ENCODE measurements at places on chromosomes 3 and 15.

DNA sequence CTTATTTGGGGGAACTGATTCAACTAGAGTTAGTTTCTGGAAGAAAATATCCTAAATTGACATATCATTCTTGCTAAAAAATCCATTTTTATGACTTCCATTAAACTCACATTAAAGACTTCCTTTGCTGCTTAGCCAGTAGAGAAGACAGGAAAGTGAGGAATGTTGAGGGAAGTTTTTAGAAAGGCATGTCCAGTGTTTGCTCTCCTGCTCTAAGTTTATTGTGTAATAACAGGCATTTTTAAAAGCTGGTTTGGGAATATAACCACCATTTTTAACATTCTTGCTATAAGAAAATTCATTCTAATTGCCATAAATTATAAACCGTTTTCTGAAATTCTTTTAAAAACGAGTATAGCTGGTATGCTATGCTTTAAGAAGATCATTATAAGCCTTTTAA lies 428.0 kb downstream of the RAP2B start:
- DNase-seq, result no peak

- no peak for DNase-seq
These were observed 4.2 kb upstream of the APBA2 start for GRCh38 chr15:28881600-28881999.

DNA sequence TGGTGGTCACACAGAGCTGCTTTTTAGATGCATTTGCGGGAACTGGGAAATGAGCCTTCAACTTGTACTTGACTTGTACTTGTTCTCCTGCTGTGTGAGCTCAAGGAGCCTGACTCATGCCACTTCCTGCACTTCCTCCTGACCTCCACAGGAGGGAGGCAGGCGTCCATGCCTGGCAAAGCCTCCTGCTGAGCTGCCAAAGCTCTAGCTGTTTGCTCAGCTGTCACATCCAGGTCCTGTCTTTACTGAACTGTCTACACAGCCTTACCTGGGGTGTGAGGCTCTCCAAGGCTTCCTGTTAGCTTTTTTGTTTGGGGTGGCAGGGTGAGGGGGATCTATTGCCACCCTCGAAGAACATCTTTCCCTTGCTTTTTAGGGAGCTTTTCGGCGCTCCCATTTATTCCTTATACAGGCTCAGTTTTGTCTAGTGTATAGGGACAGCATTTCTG lies 6.4 kb downstream of the THPO start:
- DNase-seq, result peak; percentile 30

DNA sequence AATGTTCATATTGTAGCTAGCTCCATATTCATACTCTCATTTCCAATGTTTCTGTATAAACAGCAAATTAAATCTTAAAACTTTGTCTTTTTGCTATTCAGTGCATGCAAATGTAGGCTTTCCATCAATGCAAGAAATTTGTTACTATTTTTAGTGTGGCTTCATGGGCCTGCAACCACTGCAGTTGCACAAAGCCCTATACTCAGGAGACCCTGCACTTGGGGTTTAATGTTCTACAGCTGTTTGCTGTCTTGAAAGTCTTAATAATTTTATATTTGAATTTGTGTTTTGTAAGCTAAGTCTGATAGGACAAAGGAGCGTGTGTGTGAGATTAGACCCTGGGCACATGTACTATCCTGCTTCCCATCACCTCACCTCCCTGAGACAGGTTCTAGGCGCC lies 9.6 kb downstream of the PYDC2 start:
- DNase-seq, result no peak

DNA sequence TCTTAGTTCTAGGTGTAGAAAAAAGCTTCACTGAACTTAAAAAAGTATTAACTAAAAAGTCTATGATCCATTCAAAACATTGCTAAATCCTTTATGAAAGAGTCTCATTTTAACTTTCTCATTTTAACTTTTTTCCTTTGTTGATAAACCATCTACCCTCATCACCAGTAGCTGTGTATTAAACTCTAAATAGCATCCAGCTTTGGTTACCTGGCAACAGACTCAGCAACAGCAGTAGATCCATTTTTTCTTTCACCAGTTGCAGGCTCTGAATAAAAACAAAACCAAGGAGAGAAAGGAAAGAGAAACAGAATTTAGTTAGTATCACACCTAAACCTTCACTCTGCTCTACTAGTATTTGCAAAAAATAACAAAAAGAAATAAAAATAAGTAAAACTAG lies 51.6 kb downstream of the TP53BP1 start:
- no peak for DNase-seq

- DNase-seq, result no peak
These were observed 680.8 kb upstream of the BCHE start for GRCh38 chr3:166518040-166518439.

- DNase-seq, result no peak
These were observed 106.0 kb upstream of the LRIG1 start for GRCh38 chr3:66606868-66607267.

DNA sequence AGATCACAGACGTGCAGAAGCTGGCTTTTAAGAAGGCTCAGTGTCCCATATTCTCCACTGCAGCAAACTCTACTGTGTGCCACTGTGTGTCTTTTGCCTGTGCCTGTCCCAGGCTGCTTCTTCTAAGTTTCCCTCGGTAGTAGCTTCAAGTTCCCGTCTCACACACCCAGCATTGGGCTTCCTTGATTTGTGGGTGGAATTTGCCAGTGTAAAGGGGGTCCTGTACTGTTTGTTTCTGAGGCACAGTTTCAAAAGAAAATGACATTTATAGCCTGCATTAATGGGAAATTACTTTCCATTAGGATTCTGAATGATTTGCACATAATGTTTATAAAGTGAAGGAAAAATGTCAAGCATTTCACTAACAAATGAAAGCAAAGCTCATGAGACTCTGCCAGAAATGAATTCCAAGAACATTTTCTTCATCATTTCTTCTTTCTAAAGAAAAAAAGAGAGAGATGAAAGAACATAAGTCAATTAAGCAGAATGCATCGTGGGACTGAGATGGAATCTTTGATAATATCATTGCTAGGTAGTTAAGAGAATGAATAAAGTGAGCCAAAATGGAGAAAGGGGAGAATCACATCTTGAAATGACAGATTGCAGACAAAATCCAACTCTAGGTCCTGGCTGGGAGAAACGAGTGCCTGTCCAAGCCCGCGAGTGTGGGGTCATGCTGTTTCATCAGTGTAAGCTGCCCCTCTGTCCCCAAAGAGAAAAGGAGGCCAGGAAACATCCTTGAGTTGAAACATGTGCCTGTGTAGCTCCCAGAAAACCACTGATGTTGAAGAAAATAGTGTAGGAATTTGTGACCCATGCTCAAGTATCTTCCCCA lies 48.6 kb upstream of the ADAMTSL3 start:
- no peak for DNase-seq

- no peak for DNase-seq
These were observed 2.9 kb downstream of the HDGFL3 start for GRCh38 chr15:83204697-83205096.

GRCh38 chr15:67838789-67839332 lies 984 bp downstream of the RNU6-1 start:
- no peak for DNase-seq

GRCh38 chr3:150447631-150448465 lies 39.8 kb downstream of the TSC22D2 start:
- DNase-seq, result no peak

GRCh38 chr3:5080779-5081550 lies 41.1 kb upstream of the ARL8B start:
- no peak for DNase-seq

DNA sequence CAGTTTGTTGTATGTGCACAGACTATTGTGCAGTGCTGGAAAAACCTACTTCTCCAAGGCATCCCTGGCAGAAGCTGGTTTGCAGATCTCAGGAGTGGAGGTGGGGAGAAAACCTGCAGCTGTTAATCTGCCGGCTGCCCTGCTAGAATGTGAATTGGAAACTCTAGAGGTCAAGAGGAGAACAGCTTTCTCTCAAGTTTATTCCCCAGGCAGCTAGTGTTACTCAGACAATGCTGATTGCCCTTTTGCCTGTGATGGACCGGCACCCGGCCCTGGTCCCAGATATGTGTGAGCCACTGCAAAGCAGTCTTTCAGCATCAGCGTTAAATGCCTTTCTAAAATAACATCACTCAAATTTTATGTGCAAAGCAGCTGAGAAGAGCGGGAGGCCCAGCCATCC lies 129.7 kb upstream of the TPM1 start:
- no peak for DNase-seq

DNA sequence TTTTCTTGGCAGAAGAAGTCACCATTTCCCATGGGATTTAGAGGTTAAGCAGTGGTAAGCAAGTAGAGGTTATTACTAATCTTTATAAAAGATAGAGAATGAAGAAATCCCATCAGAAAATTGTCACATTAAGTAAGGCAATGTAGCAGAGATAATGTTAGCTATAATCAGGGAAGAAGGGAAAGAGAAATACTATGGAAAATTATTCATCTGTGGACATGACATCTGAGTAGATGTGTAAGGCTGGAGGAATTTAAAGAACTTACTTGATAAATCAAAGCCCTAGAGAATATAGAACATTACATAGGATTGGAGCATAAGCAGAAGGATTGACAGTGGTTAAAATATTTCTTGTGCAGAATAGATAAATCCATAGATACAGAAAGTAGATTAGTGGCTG lies 553.1 kb upstream of the CBLB start:
- DNase-seq, result no peak

DNA sequence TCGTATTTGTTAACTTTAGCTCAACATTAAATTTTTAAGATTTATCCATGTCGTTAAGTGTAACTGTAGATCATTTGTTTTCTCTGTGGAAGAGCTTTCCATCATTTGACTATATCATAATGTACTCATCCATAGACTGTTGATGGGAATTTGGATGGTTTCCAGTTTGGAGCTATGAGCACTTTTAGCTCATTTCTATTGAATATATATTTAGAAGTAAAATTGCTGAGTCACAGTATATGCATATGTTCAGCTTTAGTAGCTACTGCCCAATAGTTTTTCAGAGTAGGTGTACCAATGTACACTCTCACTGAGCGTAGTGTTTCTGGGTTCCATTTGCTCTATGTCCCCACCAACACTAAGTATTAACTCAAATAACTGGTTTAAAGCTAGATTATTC lies 263.0 kb downstream of the ULK4 start:
- DNase-seq, result no peak

- DNase-seq, result peak; percentile 50
These were observed 21.7 kb downstream of the SH3BP5 start for GRCh38 chr3:15310491-15311370.

- no peak for DNase-seq
These were observed 89.8 kb upstream of the SLC2A2 start for GRCh38 chr3:171116365-171116764.

DNA sequence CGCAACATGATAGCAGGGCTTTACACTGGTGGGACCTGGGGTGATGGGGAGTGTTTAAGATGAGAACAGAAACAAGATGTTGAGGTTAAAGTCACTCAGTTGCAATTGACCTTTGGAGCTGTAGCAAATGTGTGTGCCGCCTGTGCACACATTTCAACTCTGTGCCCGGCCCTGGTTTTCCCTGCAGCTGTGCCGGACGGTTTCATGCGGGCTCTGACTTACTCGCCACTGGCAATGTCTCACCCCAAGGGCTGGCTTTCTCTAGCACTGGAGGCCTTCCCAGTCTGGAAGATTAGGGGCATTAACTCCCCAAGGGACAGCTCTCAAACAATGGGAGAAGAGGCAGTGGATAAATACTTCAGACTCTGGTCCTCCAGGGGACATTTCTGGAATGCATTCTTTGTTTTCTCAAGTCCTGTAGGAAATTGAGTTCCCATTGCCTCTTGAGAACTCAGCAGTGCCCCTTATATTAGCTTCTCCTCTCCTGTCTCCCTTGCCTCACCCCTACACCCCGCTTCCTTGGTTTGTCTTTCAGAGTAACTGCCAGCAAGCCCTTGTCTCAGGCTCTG lies 152.5 kb downstream of the EDEM1 start:
- no peak for DNase-seq

DNA sequence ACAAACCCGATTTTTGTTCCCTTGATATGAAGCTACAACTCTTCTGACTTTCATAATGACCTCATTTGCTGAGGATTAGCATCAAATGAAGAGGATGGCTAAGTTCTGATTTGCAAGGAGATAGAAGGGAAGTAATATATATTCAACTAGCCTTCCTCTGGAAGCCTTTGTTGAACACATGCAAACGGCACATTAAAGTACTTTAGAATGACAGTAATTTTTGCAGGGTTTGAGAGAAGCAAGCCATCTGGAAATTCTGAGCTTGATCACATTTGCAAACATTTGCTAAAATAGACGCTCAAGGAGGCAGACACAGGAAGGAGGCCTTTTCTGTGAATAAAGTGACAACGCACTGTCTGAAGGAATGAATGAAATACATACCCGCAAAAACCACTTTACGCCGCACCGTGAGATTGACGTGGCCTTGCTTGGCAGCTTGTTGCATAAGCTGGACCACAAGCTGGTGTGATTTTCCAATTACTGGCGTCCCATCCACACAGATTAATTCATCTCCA lies 657.2 kb downstream of the MAGI1 start:
- DNase-seq, result no peak

GRCh38 chr3:197407526-197407925 lies 109.1 kb upstream of the DLG1 start:
- DNase-seq, result no peak

DNA sequence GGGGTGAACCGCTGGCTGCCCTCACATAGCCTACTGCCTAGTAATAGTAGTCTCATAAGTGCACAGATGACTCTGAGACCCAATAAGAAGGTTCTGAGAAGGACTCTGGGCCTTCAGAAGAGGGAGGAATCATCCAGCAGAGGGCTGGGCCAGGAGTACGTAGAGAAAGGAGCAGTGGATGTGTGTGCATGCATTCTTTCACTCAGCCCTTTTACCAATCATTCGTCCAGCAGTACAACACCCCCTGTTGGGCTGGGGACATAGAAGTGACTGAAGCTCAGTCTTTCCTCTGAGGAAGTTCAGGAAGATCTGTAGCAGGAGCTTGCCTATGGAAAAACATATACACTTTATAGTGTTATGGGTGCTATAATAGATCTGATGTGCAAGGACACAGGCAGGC lies 333.1 kb downstream of the CLSTN2 start:
- DNase-seq, result no peak

GRCh38 chr3:178551916-178552321 lies 15.7 kb downstream of the KCNMB2 start:
- no peak for DNase-seq

DNA sequence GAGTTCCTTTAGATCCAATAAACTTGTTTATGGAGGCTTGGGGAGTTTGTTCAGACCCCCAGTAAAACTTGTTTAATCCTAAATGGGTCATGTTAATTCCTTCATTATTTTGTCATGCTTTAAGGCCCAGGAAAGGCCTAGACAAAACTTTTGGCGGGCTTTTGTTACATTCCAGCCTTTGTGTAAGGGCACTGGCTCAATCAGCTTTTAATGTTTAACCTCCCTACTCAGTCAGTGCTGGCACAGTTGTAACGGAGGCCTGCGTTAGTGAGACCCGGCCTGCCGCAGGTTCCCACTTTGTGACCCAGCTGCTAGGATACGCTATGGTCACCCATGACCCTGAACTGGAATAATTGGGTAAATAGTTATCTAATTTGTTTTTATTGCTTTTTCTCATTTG lies 59.2 kb downstream of the OXSM start:
- no peak for DNase-seq

- no peak for DNase-seq
These were observed 1278.5 kb downstream of the NSUN3 start for GRCh38 chr3:95341314-95341713.

GRCh38 chr3:49378249-49378895 lies 20.2 kb upstream of the GPX1 start:
- no peak for DNase-seq
